ENCODE measurements at places on chromosomes 4 and X. TPM values are rescaled to one million over a fixed set of nuclear protein-coding genes. Genes with fewer than 3 reads are reported as not detected.

Gene POF1B
- total RNA-seq = 0.17 TPM

Gene C4orf51
- total RNA-seq = not detected

Gene SERTM2
- not detected for total RNA-seq

Gene TGIF2LX
- not detected for total RNA-seq

Gene HTN3
- total RNA-seq = not detected

Gene SPOCK3
- not detected for total RNA-seq

Gene INPP4B
- 53.8 TPM for total RNA-seq

Gene NPY2R
- not detected for total RNA-seq

DNA sequence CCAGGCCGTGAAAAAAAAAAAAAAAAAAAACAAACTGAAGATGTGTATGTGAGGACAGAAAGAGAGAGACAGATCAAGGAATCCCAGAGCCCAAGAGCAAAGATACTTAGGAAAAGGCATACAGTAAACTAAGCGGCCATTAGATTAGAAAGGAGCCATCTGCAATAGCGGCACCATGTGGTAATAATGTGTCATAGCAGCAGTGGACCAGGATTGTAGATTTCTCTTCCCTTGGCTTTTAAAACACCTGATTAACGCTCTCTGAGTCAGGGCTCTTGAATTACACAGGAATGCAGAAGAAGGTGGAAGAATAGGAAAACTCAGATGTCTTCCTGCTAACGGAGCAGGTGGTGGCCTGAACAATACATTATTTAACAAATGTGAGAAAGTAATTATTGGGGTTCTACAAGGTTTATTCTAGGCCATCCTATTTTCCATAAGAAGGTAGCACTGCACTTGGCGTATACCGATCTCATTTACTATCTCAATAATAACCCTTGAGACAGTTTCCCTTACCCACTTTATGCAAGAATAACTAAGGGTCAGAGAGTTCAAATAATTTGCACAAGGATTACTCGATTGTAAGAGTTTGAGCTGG is 182.7 kb downstream of the KCNIP4 start:
- no peak overlapping the region for H3K4me3 ChIP-seq
- peak; percentile 34 for DNase-seq
- no peaks in the 10 kb centered on the region for H3K27me3 ChIP-seq
- H3K36me3 ChIP-seq = no peaks in the 10 kb centered on the region
- no peaks in the 10 kb centered on the region for H3K4me1 ChIP-seq

GRCh38 chr4:10619855-10620254 is 64.7 kb downstream of the CLNK start:
- DNase-seq = no peak
- no peaks in the 10 kb centered on the region for H3K27me3 ChIP-seq
- H3K27ac ChIP-seq = no peak overlapping the region
- H3K4me3 ChIP-seq = no peak overlapping the region
- H3K4me1 ChIP-seq = no peaks in the 10 kb centered on the region

GRCh38 chr4:152115794-152116193 is 355.0 kb upstream of the GATB start:
- peak overlapping the region; percentile 62 for H3K27ac ChIP-seq
- peak overlapping the region; percentile 40 for H3K4me3 ChIP-seq
- H3K4me1 ChIP-seq = peaks cover 53% of the 10 kb centered on the region
- H3K27me3 ChIP-seq = no peaks in the 10 kb centered on the region
- peak; percentile 32 for DNase-seq

DNA sequence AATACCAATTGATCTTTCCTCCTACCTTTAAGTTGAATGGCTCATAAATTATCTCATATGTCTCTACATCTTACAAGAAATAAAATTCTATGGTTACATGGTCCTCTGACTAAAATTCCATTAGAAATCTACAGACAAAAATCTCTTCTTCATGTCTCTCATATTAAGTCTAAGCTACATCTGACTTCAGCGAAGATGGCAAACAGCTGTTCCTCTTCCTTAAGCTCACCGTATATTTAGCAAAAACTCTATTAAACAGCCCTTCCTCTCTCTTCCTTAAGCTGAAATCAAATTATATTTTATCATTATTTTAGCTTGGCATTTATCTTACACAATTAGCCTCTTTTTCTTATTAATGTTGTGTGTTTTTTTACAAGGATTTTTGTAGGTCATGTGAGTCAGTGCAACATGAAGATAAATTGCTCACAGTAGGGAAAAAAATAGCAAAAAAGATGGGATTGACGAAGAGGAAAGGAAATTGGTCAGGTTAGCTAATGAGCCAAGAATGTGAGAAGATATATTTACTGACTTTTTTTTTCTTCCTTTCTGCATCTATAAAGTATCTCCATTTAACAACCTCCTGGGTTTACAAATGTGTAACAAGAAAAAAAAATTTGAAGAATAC is 2412.8 kb downstream of the ARAP2 start:
- H3K4me3 ChIP-seq = no peak overlapping the region
- no peaks in the 10 kb centered on the region for H3K36me3 ChIP-seq

GRCh38 chrX:22203186-22203585 is 69.5 kb upstream of the CBLL2 start:
- DNase-seq = no peak
- H3K4me3 ChIP-seq = no peak overlapping the region
- H3K36me3 ChIP-seq = no peaks in the 10 kb centered on the region
- H3K27me3 ChIP-seq = no peaks in the 10 kb centered on the region
- no peaks in the 10 kb centered on the region for H3K4me1 ChIP-seq
- no peak overlapping the region for H3K27ac ChIP-seq

- H3K27ac ChIP-seq = no peak overlapping the region
- H3K27me3 ChIP-seq = no peaks in the 10 kb centered on the region
- no peaks in the 10 kb centered on the region for H3K4me1 ChIP-seq
- H3K36me3 ChIP-seq = no peaks in the 10 kb centered on the region
- DNase-seq = no peak
Observed at GRCh38 chr4:128468123-128468989, 180.7 kb upstream of the PGRMC2 start.

DNA sequence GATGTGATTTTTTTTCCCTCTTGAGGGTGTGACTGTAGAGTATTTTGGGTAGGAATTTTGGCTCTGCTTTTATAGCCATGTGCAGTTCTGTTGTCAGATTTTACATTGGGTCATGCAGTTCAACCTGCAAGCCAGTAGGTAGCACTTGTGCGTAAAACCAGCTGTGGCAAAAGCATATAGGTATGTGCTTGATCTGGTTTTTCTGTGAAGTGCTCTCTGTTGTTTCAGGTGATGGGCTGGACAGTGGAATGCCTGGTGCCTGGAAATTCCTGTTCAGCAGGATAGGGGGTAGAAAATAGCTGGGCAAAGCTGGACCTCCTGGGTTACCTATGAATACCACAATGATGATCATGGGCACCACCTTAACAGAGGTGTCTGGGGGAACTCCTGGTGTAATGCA is 584.2 kb upstream of the PCDH10 start:
- H3K4me3 ChIP-seq = no peak overlapping the region
- H3K4me1 ChIP-seq = no peaks in the 10 kb centered on the region
- no peaks in the 10 kb centered on the region for H3K27me3 ChIP-seq
- no peak for DNase-seq

DNA sequence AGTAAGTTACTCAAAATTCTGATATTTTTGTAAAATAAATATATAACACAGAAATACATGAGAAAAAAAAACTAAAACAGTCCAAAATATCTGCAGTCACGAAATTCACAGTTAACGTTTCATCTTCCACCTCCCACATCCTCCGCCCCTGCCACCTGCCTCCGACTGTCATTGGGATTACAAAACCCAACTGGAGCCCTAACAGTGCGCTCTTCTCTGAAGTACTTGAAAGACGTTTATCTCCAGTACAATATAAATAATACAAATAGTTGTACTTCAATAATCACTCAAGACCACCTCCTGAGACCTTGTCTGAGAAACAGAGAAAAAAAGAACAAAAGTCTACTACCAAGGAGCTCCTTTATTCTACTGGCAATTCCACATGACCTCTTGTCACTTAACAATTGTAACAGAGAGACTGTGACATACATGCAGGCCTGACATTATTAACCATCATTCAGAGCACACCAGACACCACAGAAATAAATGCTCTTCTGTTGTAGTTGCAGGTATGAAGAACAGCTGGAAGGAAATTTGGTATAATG is 280.6 kb downstream of the PPP3CA start:
- no peak overlapping the region for H3K4me3 ChIP-seq
- DNase-seq = no peak
- H3K4me1 ChIP-seq = no peaks in the 10 kb centered on the region
- no peak overlapping the region for H3K27ac ChIP-seq

- H3K4me1 ChIP-seq = no peaks in the 10 kb centered on the region
- no peak for DNase-seq
- no peaks in the 10 kb centered on the region for H3K36me3 ChIP-seq
- no peaks in the 10 kb centered on the region for H3K27me3 ChIP-seq
- no peak overlapping the region for H3K4me3 ChIP-seq
Observed at GRCh38 chr4:47074816-47075215, 43.4 kb downstream of the GABRB1 start.

DNA sequence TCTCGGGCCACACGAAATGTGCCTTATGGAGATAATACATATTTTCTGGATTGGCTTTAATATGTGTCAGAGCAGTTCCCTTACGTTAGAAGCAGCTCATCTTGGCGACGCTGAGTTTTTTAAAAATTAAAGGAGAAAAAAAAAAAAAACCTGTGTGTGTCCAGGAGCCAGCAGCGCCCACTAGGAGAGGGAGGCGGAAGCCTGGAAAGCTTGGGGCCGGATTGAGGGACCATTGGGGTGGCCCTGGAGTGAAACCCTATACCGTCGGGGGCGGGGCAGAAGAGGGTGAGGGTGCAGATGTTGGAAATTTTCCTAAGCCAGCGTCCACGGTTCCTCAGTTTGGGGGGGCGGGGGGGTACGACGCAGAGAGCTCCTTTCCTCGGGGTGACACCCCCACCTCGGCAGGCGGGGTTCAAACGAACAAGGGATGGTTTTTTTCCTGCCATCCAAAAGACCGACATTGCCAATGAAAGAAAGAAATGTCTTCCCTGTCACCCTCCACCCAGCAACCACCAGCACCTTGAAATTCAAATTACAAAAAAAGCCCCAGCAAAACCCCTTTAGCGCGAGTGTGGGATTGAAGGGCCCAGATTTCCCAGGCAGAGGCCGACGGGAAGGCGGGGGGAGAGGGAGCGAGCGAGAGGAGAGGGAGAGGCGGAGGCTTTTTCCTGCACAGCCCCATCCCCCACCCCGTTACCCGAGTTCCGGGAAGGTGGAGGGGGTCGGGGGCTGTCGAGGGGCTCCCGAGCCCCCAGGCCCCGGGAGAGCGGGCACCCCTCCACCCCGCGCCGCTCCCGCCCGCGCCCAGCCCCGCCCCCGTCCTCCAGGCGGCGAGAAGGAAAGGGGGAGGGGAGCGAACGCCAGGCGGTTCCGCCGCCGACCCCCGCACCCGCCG is 859 bp downstream of the SMARCA1 start:
- no peaks in the 10 kb centered on the region for H3K36me3 ChIP-seq
- peaks cover 6% of the 10 kb centered on the region for H3K4me1 ChIP-seq
- no peaks in the 10 kb centered on the region for H3K27me3 ChIP-seq

GRCh38 chrX:123983240-123983639 is 21.7 kb downstream of the STAG2 start:
- no peak overlapping the region for H3K4me3 ChIP-seq
- no peak overlapping the region for H3K27ac ChIP-seq
- peaks cover 17% of the 10 kb centered on the region for H3K4me1 ChIP-seq
- DNase-seq = no peak

All from CD4-positive, alpha-beta T cell (primary cell).